Heart right ventricle (tissue), 16 donors: ENCODE measurements at places on chromosomes 4 and X.

DNA sequence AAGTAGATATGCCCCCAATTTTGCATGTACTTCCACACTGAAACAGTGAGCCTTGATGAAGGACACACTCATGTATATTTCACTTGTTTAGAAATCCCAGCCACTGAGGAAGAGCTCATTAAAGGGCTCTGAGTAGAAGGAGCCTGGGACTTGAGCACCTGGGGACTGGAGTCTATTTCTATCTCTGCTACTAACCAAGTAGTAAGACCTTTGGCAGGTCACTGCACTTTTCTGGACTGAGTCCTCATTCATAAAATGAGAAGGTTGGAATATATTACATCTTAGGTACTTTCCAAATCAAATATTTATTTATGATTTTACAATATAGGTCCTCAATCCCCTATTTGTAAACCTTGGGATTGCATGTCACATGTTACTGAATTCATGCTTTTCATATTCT is 78.2 kb upstream of the C4orf54 start:
- DNase-seq: no peak

DNA sequence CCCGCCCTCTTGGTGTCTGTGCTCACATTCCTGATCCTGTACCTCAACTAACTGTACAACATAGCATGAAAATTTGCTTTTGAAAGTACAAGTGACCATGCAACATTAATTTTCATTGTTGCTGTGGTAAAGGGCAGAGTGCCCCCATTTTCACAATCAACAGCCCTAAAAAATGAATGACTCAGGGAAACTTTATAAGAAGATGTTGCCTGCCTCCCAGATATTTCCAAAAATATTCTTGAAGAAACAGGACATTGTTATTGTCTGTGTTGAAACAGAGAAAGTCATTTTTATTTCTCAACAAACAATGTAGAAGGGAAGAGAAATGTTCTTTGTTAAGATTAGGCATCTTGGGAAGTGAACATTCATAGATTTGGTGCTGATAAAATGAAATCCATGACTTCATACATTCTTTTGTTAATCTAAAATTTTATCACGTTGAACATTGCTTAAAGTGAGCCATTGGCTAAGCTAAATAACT is 113.9 kb upstream of the ANXA3 start:
- DNase-seq: no peak

DNA sequence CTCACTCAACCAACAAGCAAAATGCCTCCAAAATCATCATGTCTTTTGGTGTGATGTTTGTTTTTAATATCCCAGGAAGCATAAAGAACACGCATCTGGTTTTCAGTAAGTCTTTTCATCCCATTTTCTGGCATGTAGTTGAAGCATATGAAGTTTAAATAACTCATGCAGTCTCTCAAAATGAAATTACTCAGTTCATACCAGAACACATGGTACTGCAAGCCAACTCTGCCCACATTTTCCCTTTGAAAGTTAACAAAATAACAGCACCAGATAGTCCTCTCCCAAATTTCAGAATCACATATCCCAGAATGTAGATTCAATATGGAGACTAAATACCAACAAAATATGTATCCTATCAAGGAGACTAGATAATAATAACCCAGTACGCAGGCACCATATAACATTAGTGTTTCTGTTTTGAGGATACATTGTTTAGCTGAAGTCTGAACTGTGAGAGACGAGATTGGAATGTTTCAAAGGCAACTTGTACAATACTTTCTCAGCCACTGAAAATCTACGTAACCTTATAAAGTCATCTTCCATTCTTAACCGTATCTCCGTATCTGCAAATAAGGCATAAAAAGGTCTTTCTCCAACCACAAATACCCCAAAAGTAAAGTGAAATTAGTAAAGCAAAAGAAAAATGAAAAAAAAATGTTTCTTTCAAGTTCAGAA is 23.1 kb downstream of the CORIN start:
- DNase-seq: no peak

DNA sequence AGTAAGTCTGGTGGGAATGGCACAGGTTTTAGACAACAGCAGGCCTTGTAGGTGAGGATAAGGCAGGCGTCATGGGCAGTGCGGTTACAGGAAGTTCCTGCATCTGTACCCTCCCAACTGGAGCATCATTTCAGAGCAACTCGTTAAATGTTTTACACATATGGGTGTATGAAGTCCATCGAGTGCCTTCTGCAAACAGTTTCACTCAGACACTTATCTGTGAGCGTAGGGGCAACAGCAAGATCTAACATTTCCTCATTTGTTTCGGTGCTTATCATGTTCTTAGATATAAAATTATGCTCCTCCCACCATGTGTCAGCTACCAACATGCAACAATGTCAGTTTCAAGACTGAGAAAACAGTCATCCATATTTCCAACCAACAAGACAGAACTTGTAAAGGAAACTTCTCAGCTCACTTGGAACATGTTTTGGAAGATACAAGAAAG is 69.9 kb downstream of the ELOVL6 start:
- DNase-seq: no peak

GRCh38 chr4:98352396-98352795 is 91.2 kb downstream of the RAP1GDS1 start:
- no peak for DNase-seq
